ENCODE measurements at places on chromosomes 2 and 18.
A peak's percentile ranks its signal among the peaks of the same experiment; 100 is the strongest.

DNA sequence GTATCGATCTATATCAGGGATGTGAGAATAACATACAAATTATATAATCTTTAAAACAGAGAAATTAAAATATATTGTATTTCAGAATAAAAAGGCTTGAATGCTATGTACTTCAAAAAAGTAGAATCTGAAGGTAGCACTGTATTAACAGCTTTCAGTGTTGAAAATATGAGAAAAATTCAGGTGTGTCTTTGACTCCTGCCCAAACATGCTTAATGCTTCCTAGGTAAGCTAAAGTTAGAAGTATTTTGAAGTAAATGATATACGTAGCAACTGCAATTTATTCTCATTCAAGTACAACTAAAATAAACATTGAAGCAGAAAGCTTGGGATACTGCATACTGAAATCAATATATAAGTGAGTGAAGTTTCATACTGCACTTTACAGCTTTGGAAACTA, 1082.0 kb upstream of the ACVR2A start:
- DNase-seq: no peak

GRCh38 chr2:1514391-1515072, 101.3 kb downstream of the TPO start:
- no peak for DNase-seq

DNA sequence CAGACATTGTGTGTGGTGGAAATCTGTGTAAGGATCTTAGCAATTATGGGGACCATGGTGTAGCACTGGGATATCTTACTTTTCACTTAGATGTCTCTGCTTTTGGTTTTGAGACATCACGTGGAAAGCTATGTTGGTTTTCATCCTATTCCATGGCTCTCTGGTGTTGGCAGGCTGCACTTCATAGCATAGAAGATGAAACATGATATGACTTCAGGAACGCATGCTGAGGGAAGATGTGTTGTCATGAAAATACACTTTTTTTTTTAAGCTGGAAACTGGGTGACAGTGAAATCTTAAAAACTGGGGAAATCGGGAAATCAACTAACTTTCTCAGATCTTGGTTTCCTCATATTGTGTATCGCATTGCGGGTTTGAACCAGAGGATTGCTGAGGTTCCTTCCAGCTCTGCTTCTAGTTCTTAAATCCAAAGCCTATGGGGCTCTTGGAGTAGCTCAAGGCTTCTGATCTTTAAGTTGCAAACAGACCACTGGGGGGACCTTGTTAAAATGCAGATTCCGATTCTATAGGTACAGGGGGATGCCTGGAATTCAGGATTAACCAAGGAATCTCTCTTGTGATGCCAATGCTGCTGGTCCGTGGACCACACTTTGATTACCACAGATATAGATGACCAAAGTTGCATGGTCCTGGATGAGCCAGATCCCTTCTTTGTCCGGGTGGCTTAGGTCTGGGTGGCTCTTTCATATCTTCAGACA, 160.7 kb downstream of the SH3RF3 start:
- DNase-seq: no peak

DNA sequence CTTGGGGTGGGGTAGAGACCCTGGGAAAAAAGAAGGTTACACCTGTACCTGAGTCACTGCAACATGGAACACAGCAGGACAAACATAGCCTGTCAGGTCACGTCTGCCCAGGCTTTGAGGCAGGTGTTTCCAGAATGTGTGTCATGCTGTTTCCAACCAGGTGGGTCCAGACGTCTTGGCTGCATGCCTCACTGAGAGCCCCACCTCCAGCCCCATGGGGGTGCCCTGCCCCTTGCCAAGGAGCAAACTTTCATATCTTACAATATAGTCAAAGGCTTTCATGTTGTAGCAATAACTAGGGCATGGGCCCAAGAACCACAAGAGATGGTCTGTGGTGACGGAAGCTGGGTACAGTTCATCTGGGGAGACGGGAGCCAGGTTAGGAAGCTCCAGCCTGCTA, 499.7 kb downstream of the BCL11A start:
- DNase-seq: no peak

DNA sequence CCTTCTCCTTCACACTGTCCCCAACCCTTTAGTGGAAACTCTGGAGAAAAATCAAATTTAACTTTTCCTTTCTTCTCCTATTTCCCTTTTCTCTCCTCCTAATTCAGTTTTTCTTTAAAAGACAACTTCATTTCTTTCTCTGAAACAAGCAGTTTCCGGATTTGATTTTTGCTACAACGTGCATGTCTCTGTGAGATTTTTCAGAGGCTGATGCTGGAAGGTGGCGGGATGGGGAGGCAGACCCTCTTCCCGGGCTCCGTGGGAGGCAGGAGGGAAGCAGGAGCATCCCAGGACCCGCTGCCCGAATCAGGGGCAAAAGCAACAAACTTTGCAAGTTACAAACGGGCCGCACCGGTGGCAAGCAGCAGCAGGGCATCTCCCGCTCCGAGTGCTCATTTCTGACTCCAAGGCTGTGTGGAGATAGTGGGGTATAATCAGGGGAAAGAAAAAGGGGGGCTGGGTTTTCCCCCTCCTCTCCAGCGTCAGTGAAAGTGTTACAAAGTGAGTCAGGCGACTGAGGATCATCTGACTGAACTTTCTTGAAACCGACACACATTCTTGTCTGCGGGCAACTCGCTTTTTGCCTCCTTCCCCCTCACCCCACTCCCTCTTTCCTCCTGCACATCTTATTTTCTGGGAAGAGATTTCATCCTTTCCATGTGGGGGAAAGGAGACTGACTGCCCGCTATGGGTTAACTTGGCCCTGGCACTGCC, 6.4 kb downstream of the ZEB2 start:
- DNase-seq: no peak

DNA sequence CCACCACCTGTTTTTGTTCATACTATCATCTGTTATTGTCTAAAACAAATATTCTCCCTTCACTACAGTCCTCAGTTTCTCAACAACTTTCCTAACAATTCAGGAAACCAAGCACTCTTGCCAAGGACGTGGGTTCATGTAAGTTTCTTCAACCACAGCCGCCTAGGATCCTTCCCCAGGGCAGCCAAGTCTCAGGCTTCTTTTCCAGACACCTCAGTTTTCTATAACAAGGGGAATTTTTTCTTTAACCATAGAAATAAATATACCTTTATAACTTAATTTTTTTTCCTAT, 39.4 kb upstream of the AGPS start:
- no peak for DNase-seq

GRCh38 chr18:68275616-68276015, 439.3 kb downstream of the TMX3 start:
- no peak for DNase-seq

DNA sequence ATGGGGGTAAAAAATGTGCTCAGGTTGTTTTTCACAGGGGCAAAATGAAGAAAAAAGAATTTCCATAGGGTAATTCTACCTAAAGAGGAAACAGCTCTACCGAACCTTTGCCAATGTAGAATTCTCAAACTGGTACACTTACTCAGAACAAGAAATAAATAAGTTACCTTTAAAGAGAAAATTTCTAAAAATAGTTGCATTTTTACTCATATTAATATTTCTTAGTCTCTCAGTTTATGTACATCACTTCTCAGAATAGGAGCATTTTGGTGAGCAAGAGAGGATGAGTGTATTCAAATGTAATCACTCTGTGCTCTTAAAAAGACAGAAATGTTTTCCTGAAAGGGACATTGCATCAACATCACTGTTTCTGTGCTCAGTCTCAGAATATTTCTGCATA, 574.7 kb upstream of the SLC8A1 start:
- no peak for DNase-seq

GRCh38 chr2:97761192-97761591, 47.8 kb downstream of the ZAP70 start:
- no peak for DNase-seq

DNA sequence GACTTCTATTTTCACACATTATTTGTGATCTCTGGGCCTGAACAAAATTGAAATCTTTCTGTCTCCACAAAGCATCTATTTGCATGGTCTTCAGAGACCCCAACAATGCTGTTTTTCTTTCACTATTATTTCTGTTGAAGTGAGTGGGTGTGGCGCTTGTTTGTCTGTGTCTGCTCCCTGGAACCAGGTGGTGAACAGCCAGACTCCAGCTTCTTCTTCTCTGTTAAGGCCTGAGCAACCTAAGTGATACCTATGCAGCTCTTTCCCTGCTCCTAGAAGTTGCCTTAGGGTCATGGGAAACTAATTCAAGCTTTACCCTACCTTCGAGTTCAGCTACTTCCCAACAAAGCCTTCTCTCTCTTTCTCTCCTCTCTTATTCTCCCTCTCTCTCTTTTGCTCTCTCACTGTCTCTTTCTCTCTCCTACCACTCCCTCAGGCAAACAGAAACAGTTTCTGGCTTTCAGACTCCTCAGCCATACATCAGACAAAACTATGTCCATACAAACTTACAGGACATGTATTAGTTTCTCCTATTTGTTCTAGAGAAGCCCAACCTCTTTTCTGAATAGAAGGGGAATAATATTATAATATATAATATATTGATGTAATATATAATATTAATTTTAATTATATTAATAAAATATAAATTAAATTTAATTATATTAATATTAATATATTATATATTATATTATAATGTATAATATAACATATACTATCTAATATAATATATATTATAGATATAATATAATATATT, 552.5 kb downstream of the DSC3 start:
- no peak for DNase-seq

- no peak for DNase-seq
Measured at GRCh38 chr2:42916324-42916723, 123.9 kb upstream of the HAAO start.

DNA sequence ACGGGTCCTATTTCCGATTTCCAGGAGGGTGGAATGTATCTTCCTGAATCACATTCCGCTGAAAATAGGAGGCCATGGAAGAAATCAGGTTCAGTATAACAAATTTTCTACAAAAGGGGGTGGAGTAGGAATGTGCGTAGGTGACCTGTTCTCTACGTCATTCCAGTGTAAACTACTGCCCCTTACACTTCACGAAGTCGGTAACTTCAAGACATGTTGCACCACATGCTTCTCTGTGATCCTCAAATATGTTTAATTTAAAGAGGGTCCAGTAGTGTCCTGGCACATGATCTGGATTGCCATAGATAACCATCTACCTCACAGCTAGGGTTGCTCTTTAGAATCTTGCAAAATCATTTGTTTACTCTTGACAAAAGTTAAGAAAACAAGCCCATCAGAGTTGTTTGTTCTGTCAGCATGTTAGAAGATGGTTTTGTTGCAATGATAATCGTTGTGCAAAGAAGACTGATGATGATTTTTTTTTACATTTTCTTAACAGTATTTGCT, 7.5 kb upstream of the CPS1 start:
- DNase-seq: no peak

GRCh38 chr2:60230596-60230995, 322.9 kb downstream of the BCL11A start:
- no peak for DNase-seq

DNA sequence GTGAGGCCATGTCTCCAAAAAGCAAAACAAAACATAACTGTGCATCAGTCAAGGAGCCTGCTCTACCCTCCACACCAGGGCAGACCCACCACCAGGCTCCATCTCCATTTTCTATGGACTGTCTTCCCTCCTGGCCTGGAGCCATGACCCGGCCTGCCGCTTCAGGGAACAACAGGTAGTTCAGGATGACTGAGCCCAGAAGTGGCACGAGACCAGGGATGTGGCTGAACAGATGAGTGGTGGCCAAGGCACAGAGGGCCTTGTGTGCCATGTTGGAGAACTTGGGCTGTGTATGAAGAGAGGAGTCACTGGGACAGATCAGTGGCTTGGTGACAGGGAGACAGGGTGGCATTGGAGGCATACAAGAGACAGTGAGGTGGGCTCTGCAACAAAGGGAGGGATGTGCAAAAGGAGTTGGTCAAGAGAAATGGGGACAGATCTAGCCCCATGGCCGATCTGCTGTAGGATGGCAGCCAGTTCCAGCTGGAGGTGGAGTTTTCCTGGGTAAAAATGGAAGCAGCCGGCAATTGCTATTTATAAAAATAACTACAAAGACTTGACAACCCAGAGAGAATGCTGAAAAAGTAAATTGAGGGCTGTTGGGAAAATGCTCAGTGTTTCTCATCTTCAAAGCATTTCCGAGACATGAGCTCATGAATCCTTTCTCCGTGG, 35.0 kb downstream of the TMEM177 start:
- DNase-seq: peak; percentile 46

DNA sequence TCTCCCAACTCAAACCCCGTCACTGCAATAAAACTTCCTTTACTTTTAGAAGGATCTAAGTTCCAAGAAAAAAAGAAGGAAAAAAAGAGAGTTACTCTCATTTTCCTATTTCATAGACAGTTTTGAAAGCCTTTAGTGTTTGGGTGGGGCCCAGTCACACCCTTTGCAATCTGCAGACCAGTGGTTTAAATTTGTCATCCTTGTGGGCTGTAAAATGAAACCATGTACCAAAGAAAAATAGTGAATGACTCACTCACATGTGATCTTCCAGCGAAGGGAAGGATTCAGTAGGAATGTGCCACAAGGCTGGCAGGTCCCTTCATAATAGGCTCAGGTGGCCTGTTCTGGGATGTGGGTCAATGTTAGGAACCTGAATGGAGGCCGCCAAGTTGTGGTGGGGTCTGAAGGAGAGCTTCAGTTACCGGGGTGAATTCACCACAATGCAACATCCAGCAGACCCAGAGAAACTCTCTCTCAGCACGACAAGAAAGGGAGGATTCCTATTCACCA, 28.3 kb downstream of the ANXA4 start:
- no peak for DNase-seq

GRCh38 chr2:45610281-45611019, 617 bp downstream of the SRBD1 start:
- DNase-seq: no peak

DNA sequence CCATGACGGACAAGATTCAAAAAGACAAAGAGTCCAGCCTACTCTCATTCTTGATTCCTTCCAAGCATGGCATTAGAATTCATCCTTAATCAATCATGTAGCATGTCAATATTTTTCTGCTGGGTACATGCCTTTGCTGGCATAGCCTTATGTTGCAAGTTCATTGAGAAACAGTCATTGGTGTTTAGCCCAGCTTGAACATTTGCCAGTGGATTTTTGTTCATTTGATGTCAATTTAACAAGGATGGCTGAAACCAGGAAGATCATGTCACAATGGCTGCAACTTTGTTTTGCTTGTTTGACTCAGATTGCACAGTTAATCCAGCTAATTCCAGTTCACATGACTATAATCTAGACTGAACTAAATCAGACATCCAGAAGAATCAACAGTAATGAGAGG, 1132.2 kb downstream of the LRP1B start:
- DNase-seq: no peak
